ENCODE measurements at places on chromosomes 13 and 19. TPM values are rescaled to one million over a fixed set of nuclear protein-coding genes. Genes with fewer than 3 reads are reported as not detected.

SULT2B1 gene
- total RNA-seq, result not detected

SPRY2 gene
- total RNA-seq, result 19.5 TPM

TNNT1 gene
- 2.7 TPM for total RNA-seq

ZNF681 gene
- 3.3 TPM for total RNA-seq

DNA sequence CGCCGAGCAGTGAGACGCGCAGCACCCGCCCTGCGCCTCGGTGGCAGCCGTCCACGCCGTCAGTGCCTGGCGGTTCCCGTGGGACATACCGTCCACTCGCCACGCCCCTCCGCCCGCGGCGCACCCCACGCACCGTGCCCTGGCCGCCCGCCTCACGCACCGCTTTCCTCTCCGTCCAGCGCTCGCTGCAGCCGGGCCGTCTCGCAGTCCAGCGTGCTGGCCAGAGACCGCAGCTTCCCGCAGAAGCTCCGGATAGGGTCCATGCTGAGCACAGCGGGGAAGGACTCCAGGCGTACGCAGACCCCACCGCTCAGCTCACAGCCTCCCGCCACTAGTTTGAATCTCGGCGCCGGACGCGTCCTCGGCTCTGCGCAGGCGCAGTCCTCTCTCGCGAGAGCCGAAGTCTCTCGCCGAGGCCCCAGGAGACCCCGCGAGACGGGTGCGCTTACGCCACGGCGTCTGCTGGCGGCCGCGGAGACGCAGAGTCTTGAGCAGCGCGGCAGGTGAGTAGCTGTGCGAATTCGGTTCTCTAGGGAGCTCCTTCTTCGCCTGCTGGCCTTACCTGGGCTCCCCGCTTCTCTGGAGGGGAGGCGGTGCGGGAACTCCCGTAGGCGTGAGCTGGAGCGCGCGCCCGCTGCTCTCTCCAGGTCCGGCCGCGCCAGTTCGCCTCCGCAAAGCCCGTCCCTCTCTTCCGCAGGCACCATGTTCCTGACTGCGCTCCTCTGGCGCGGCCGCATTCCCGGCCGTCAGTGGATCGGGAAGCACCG is at the start of the genes MRPL57 and SKA3:
TSS of gene MRPL57 (plus strand) at position 444 of the 767 bp plus-strand sequence. CDS start at position 703, 259 bp downstream.
TSS of gene SKA3 (minus strand) at position 338 of the 767 bp plus-strand sequence. CDS start at position 263, 75 bp downstream.
- H3K27me3 ChIP-seq, result no peaks in the 10 kb centered on the region
- peak within 1 kb of the TSS; percentile 92 for H3K4me3 ChIP-seq
- H3K27ac ChIP-seq, result peak within 1 kb of the TSS; percentile 93
- peak; percentile 91 for DNase-seq

DNA sequence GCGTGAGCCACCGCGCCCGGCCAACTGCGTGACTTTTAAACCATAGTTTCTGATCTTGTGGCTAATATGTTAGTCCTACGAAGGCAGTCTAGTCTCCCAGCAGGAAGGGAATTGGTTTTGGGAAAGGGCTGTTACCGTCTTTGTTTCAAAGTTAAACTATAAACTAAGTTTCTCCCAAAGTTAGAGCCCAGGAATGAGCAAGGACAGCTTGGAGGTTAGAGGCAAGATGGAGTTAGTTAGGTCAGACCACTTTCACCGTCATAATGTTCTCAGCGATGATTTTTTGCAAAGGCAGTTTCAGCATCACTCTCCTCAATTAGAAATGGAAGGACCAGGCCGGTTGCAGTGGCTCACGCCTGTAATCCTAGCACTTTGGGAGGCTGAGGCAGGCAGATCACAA is 17.7 kb upstream of the ADGRE2 start:
- H3K4me3 ChIP-seq, result no peak overlapping the region
- no peaks in the 10 kb centered on the region for H3K36me3 ChIP-seq
- no peaks in the 10 kb centered on the region for H3K4me1 ChIP-seq
- DNase-seq, result no peak
- no peaks in the 10 kb centered on the region for H3K27me3 ChIP-seq
- no peak overlapping the region for H3K27ac ChIP-seq

DNA sequence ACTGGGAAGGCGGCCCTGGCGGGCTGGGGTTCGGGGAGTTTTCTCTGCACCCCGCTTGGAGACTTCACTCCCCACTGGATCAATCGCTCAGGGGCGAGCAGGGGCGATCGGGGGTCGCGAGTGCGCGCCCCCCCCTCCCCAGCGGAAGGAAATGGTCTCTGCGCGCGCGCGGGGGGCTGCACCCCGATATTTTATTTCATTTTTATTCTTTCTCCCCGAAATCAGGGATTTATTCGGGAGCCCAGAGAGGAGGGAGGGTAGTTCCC is 421 bp downstream of the ARID3A start:
- DNase-seq, result no peak
- H3K27me3 ChIP-seq, result no peaks in the 10 kb centered on the region
- peaks cover 5% of the 10 kb centered on the region for H3K4me1 ChIP-seq
- no peaks in the 10 kb centered on the region for H3K36me3 ChIP-seq

- no peak overlapping the region for H3K27ac ChIP-seq
- H3K4me3 ChIP-seq, result no peak overlapping the region
- no peak for DNase-seq
- H3K36me3 ChIP-seq, result no peaks in the 10 kb centered on the region
Observed at GRCh38 chr13:35818633-35819067, 312.5 kb downstream of the DCLK1 start.

- no peaks in the 10 kb centered on the region for H3K27me3 ChIP-seq
- H3K36me3 ChIP-seq, result no peaks in the 10 kb centered on the region
- H3K4me1 ChIP-seq, result peaks cover 4% of the 10 kb centered on the region
- DNase-seq, result no peak
Observed at GRCh38 chr13:40671956-40672764, 5.7 kb upstream of the FOXO1 start.

- no peak overlapping the region for H3K4me3 ChIP-seq
- H3K4me1 ChIP-seq, result no peaks in the 10 kb centered on the region
- no peaks in the 10 kb centered on the region for H3K27me3 ChIP-seq
Observed at GRCh38 chr13:100148422-100148821, 59.5 kb downstream of the PCCA start.

DNA sequence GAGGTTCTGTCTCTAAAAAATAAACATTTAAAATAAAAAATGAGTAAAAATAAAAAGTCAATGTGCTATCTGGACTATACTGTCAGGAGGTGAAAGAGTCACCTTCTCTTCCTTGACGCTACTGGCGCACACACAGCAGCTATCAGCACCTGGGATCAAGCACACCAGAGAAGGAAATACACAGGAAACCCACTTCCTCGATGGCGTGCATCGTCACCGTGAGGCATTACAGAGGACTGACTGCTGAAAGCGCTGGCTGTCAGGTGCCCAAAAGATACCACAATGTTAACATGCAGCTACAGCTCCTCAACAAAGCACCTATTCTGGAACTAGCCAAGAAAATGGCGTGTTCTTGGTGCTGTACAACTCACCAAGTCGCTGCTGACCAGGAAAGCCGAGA is 6.1 kb downstream of the SLC35E1 start:
- peaks cover 2% of the 10 kb centered on the region for H3K4me1 ChIP-seq
- no peak overlapping the region for H3K27ac ChIP-seq
- no peak for DNase-seq
- H3K27me3 ChIP-seq, result no peaks in the 10 kb centered on the region
- no peak overlapping the region for H3K4me3 ChIP-seq

DNA sequence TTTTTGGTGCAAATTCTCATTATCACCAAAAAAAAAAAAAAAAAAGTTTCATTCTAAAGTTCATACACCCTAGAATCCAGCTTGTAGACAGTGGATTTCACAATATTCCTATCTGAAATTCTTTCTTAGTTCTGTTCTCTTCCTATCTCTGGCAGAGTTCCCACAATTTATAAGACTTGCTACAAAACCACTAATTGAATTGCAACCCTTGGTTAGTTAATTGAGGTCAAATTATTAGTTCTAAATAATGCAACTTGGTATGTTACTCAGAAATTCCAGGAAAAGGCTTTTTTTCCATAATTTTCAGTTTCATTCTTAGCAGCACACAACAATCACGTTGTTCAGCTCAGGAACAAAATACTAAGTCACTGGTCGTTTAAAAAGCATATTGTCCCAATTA is 58.5 kb downstream of the SPATA13 start:
- no peak for DNase-seq
- no peaks in the 10 kb centered on the region for H3K27me3 ChIP-seq
- peaks cover 9% of the 10 kb centered on the region for H3K4me1 ChIP-seq
- H3K36me3 ChIP-seq, result no peaks in the 10 kb centered on the region
- H3K4me3 ChIP-seq, result no peak overlapping the region

- no peaks in the 10 kb centered on the region for H3K27me3 ChIP-seq
- no peaks in the 10 kb centered on the region for H3K36me3 ChIP-seq
- no peak overlapping the region for H3K4me3 ChIP-seq
- no peak for DNase-seq
- no peaks in the 10 kb centered on the region for H3K4me1 ChIP-seq
Observed at GRCh38 chr19:48854103-48854502, 14.3 kb downstream of the PLEKHA4 start.
